Right hindlimb (tissue), 1 donor: ENCODE measurements at places on chromosomes 3 and 15.

DNA sequence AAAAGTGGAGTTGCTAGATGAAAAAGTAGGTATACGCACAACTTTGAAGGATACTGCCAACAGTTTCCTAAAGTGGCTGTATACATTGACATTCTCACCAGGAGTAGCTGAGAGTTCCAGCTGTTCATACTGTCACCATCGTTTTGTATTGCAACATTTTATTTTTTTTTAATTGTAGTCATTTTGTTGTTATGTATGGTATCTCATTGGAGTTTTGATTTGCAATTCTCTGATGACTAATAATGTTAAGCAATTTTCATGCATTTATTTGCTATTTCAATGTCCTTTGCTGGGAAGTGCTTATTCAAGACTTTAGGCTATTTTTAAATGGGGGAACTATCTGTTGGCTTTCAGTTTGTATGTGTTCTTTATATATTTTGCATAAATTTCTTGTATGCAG, 185.1 kb upstream of the TGFBR2 start:
- no peak for DNase-seq

GRCh38 chr15:61035311-61035710, 193.8 kb downstream of the RORA start:
- no peak for DNase-seq

- DNase-seq, result no peak
Measured at GRCh38 chr3:7536921-7537320, 676.0 kb downstream of the GRM7 start.

DNA sequence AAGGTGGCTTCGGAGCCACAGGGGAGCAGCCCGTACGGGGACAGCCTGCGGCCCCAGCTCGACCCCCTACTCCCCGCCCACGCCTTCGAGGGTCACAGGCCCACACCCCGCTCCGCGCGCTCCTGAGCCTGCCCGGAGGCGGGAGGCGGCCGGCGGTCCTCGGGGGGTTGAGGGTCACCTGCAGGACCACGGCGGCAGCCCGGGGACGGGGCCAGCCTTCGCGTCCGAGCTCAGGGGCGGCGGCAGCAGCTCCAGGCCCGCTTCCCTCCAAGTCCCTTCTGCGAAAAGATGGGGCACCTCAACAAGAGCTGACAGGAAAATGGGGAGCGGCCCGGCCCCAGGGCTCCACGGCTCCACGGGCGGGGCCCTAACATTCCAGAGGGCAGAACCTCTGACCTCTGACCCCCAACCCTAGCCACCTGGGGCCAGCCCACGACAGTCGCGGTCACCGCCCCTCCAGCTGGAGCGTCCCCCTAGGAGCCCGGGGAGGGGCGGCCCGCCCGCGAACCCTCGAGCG, 428 bp downstream of the LYSMD4 start:
- no peak for DNase-seq

- DNase-seq, result no peak
Measured at GRCh38 chr3:124969190-124969589, 34.6 kb upstream of the MUC13 start.

DNA sequence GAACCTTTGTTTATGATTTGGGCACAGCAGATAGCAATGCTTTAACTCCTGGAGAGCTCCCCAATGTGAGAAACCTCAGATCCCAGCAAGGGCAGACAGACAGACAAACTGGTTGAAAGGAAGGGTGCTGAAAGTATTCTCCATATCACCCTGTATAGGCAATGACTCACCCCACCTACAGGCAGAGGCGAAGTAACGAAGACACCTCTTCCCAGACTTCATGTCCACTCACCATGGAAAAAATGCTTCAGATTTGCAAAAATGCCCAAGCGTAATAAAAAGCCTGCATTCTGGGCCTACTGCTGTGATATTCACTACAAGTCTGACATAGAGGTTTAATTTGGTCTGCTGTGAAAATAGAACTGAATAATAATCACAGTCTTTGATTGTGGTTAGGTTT, 50.5 kb downstream of the THBS1 start:
- no peak for DNase-seq

DNA sequence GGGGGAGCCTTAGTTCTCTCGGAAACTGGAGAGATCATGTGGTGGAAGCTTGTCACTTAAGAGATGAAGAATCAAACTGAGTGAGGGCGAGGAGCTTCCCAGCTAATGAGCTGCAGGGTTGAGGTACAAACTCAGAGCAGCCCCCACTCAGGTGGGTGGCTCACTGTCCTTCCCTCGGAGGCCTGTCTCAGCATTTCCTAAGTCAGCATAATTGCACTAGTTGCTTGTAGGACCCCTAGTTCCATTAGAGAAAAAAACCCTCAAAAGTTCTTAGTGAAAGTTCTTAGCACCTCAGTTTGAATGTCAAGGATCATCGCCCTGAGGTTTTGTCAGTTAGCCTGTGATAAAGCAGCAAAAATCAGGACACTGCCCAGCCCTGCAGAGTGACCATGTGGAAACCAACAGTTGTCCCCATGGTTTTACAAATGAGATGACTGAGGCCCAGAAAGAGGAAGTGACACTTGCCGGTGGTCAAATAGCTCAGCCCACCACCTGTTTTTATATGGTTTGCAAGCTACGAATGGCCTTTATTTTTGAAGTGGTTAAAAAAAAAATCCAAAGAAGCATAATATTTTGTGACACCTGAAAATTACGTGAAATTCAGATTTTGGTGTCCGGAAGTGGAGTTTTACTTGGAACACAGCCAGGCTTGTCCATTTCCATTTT, 11.9 kb downstream of the SMAD6 start:
- DNase-seq, result no peak
